ENCODE measurements at places on chromosomes 2 and 18.

DNA sequence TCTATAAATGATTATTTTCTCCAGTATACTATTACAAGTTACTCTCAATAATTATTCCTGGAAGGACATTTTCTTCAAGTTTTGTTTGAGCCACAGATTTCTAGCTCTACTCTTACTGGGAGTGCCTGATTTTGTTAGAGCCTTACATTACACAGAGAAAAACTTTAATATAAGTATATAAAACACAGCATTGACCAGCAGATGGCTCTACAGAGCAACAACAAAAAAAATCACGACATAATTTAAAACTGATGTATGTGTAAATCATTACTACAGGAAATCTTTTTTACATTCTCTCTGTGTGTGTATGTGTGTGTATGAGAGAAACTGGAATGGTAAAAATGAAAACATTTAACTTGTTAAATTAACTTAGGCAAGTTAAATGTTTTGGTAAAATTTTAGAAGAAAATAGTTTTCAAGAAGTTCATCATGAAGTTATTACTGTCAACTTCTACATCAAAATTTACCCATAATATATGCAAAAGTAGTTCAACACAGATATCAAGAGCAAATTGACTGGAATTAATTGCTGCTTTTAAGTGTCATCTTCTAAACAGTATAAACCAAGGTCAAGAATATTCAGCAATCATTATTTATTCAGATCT is 103.3 kb downstream of the MDH1 start:
- peak; percentile 47 for DNase-seq

DNA sequence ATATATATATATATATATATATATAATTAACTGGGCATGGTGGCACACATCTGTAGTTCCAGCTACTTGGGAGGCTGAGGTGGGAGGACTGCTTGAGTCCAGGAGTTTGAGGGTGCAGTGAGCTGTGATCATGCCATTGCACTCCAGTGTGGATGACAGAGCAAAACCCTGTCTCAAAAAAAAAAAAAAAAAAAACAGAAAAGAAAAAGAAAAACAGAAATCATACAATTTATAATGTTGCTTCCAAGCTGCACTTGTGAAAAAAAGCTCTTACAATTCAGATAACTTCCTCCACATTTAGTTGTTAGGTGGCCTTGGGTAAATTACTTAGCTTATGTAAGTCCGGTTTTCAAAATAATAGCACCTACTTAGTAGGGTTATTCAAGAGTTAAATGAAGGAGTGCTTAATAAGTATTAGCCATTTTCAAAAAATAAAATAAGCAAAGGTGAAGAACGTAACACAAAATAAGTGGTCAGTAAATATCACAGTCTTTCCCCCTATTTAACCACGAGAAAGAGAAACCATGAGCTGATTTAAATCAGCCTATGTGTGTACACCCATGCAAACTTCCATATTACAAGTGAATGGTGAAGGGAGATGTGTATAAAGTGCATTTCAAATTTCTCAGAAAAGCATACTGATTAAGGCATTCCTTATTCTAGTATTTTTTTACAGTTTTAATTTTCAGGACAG is 2.3 kb downstream of the WIPF1 start:
- DNase-seq, result no peak

GRCh38 chr2:235654103-235654813 is 160.4 kb downstream of the AGAP1 start:
- DNase-seq, result no peak

- no peak for DNase-seq
Observed at GRCh38 chr18:26746398-26746797, 119.1 kb downstream of the AQP4 start.

- DNase-seq, result no peak
Observed at GRCh38 chr2:65164426-65164891, 34.6 kb upstream of the RAB1A start.

- no peak for DNase-seq
Observed at GRCh38 chr18:60191926-60192325, 180.6 kb downstream of the MC4R start.

DNA sequence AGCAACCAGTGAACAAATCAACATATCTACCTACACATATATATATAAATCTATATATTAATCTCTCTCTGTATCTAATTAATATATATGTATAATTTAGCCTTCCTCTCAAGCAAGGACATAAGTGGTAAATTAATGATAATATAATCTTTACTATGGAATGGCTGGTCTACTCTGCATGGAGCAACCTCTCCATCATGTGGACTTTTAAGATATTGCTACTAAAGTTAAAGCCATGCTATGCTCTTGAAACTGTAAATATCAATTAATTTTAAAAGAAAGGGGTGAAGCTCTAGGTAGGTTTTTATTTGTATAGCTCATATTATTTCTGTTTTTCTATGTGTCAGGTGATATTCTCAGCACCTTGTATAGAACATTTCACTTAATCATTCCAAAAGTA is 147.0 kb downstream of the PPP1R1C start:
- no peak for DNase-seq

- no peak for DNase-seq
Observed at GRCh38 chr2:109448946-109449788, 164.6 kb downstream of the SEPTIN10 start.

GRCh38 chr2:206176121-206176520 is 16.4 kb downstream of the EEF1B2 start:
- no peak for DNase-seq

DNA sequence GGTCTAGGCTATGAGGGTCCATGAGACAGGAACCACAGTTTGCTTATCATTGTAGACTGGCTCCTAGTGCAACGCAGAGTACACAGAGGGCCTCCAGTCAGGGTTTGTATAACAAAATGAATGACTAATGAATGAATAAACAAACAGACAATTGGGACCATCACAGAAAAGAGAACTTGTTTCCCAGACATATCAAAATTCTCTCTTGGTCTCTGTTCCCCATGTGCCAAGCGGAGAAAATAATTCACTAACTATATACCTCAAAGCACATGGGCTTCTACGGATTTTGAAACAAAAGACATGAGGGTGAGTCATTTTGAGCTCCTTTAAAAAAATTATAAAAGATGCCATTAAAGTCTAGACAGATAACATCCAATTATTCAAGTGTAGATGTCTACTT is 28.0 kb downstream of the INO80C start:
- no peak for DNase-seq

GRCh38 chr18:23710068-23710527 is 20.8 kb downstream of the LAMA3 start:
- DNase-seq, result no peak

DNA sequence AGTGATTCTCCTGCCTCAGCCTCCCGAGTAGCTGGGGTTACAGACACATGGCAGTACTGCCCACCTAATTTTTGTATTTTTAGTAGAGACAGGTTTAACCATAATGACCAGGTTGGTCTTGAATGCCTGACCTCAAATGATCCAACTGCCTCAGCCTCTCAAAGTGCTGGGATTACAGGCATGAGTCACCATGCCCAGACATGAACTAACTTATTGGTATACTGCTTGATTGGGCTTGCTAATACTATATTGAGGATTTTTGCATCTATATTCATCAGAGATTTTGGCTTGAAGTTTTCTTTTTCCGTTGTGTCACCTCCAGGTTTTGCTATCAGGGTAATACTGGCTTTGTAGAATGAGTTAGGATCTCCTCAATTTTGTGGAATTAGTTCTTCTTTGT is 706.1 kb upstream of the HS6ST1 start:
- DNase-seq, result no peak

DNA sequence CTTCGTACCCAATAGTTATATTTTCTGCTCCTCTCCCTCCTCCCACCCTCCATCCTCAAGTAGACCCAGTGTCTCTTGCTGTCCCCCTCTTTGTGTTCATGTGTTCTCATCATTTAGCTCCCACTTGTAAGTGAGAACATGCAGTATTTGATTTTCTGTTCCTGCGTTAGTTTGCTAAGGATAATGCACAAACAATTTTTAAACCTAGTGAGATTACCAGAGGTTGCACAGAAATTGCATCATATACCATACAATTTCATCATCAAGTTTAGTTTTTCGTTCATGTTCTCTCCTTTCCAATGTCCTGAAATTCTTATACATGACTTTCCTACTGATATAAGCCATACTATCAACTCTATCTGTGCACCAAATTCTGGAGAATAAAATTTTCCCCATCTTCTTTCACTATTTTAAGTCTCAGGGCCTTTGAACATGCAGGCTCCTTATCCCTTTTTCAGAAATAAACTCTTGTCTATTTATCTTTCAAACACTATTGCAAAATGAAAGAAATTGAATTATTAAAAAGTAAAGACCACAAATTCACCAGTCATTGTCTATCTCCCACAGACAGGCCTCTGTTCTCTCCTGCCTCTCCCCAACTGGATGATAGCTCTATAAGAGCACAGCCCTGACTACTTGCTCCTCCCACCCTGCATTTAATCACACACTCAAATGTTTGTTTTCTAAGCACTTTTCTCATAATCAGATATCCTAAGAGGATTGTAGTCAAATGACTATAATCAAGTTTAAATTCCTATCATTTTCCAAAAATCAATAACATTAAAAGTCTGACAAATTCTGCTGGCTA is 27.2 kb upstream of the B4GALT6 start:
- no peak for DNase-seq

DNA sequence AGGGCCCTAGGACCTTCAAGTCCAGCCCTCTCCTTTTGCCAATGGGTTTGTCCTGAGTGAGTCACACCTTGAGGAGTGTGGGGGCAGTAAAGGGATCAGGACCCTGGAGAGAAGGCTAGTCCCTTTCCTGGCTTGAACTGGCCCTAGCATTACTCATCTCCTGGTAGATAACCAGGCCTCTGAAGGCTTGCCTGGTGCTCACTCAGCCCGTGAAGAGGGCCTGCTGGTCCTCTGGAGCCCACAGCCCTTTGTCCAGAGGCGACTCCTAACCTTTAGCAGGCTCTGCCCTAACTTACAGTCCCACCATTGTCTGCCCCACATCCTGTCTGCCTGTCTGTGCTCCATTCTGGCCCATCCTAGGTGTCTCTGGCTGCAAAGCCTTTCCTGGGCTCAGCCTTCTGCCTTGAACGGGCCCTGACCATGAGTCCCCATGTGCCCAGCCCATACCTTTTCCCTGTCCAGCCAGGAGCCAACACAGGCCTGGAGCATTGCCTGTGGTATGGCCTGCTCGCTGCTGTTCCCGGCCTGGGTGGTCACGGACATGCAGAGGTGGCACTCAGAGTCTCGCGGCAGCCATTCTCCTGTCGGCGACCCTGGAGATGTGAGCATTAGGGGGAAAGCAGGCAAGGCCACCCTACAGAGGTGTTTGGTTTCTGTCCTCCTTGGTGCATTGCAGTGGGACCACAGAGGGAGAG is 5.0 kb downstream of the SFTPB start:
- no peak for DNase-seq

GRCh38 chr2:196105951-196106350 is 37.3 kb upstream of the DNAH7 start:
- DNase-seq, result no peak

DNA sequence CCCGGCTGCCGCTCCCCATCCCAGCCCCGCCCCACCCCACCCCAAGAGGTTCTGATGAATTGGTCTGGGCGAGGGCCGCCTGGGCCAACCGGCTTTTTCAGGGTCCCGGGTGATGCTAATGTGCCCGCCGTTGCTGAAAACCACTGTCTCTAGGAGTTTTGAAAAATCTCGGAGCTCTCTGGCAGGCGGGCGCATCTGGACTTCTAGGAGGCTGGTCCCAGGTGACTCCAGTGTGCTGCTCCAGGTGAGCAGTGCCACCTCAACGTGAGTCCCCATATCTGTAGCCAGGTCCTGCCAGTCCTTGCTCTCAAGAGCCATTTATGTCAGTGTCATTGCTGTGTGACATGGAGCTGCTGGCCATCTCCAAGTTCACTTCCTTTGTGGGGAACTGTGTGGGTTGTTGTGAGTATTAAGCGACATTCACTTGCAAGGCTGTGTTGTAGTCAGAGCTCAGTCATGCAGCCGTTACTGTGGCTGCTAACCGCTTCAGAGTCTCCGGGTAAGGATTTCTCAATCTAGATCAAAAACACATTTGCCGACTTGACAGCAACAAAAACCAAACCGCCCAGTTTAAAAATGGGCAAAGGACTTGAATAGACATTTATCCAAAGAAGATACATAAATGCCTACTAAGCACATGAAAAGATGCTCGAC is at the start of gene RFX8:
Gene RFX8, minus strand, starts transcription at position 382 of the 654 bp plus-strand sequence. CDS start 8,264 bp downstream, outside the sequence.
- DNase-seq, result peak; percentile 86

DNA sequence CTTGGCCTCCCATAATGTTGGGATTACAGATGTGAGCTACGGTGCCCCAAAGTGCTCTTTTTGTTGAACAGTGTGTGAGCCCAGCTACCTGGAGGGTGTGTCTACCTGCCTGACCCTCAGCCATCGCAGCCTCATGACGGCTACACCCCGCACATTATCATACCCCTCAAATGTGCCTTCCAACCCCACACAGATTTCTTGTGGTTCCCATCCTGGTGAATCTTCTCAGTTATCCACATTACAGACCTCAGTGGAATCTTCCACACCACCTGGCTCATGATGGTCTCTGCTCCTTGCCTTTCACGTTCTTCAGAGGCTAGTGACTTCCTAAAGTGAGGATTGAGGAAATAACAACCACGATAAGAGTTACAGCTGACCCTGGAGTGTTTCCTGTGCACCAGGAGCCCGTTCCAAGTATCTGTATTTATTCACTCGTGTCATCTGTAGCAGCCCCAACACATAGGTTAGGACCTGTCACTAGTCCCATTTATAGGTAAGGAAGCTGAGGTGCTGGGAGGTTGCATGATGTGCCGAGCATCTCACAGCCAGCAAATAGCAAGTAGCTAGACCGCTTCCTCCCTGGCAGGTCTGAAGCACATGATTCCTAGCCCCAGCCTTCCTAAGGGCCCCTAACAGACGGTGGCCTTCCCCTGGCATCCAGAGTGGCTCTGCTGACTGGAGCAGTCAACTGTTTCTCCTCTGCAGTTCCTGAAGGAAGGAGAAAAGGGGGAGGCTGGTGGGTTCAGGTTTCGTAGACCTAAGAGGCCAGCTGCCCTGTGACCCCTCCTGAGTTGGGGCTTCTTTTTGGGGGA is 47.3 kb downstream of the TCF7L1 start:
- DNase-seq, result no peak

- no peak for DNase-seq
Observed at GRCh38 chr18:65021021-65021420, 729.8 kb upstream of the CDH7 start.

GRCh38 chr2:32862269-32863055 is 84.3 kb upstream of the LTBP1 start:
- DNase-seq, result no peak

- DNase-seq, result no peak
Observed at GRCh38 chr2:152418688-152419087, 83.7 kb downstream of the FMNL2 start.

GRCh38 chr2:25378731-25379490 is 37.2 kb upstream of the DNMT3A start:
- no peak for DNase-seq

- no peak for DNase-seq
Observed at GRCh38 chr2:148519013-148519412, 125.5 kb upstream of the EPC2 start.

Measured in fibroblast of skin of left biceps (primary cell).